ENCODE measurements at places on chromosomes 3 and 15.

GRCh38 chr3:10554746-10555145, 49.4 kb upstream of the ATP2B2 start:
- DNase-seq = no peak

- DNase-seq = no peak
Observed at GRCh38 chr3:56308471-56308870, 159.8 kb downstream of the ERC2 start.

DNA sequence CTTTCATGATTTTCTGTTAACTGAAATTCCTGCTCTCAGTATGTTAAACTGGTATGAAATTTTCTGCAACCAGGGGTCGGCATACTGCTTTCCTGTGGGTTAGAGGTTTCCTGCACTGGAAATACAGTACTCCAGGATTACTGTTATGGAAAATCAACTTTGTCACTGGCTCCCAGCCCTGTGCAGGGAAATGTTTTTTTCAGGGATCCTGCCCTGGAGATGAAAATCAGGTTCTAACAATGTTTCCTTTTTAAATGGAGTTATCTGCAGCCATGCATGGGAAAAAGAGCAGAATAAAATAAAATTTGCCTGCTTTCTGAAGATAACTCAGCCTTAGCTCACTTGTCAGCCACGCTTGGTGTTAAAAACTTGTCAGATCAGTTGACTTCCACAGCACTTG, 220.4 kb downstream of the IL5RA start:
- DNase-seq = no peak

- DNase-seq = peak; percentile 77
Observed at GRCh38 chr3:23172059-23172458, 31.1 kb upstream of the UBE2E2 start.

GRCh38 chr15:35907511-35907910, 361.5 kb upstream of the DPH6 start:
- no peak for DNase-seq

- no peak for DNase-seq
Observed at GRCh38 chr15:39622660-39623516, 42.0 kb downstream of the THBS1 start.

DNA sequence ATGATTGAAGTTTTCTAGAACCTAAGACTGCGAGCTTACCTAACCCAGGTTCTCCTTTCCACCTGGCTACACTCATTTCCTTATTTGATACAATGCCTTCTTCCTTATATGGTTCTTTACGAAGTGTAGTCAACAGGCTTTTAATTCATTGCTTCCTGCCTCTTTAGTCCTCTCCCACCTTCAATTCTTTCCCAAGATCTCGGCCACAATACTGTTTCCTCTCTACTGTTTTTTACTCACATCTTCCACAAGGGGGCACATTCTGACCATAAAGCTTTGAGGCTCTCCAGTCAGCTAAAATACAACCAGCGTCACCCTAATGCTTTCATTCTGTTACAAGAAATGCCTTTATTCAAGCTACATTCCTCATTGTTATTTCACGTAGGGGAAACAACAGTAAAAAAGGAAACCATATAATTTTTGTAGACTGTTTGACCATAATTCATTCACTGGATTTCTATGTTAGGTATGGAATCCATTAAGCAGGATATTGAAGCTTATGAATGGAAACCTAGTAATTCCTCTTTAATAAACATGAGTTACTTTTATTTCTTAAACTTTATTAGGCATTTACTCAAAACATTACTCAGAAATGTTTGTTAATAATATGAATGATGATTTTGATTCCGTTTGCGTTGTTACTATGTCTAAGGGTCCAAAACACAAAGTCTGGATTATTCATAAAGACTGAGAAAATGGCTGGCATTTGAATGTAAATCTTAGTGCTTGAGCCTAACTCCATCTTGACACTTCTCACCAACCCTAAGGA, 29.5 kb upstream of the VEPH1 start:
- peak; percentile 84 for DNase-seq

DNA sequence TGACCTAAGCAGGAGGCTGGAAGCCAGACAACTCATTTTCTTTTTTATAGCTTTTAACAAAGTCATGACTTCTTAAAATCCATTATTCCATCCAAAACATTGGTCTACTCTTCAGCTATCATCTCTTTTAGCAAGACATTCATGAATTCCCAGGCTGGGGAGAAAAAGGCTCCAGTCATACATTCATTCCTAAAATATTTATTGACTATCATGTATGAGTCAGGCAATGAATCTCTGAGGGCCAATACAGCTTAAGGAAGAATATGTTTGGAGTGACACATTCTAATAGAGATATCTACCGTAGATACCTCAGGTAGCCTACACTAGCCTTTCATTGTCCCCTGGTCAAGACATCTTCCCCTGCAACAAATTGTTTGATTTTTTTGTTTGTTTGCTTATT, 196.4 kb upstream of the NANOGP8 start:
- no peak for DNase-seq

DNA sequence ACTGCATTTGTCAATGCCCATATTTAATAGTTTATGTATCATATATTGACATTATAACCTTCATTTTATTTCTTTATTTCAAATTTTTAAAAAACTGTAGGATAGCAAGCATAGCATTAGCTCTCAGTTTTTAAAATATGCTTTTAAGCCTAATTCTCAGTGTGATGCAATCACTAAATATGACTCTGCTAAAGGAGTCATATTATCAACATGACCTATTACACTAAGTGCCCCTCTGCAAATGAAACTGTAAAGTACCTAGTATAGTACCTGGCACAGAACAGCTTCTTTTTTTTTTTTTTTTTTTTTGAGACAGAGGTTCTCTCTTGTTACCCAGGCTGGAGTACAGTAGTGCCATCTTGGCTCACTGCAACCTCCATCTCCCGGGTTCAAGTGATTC, 179.4 kb upstream of the CGNL1 start:
- peak; percentile 43 for DNase-seq

DNA sequence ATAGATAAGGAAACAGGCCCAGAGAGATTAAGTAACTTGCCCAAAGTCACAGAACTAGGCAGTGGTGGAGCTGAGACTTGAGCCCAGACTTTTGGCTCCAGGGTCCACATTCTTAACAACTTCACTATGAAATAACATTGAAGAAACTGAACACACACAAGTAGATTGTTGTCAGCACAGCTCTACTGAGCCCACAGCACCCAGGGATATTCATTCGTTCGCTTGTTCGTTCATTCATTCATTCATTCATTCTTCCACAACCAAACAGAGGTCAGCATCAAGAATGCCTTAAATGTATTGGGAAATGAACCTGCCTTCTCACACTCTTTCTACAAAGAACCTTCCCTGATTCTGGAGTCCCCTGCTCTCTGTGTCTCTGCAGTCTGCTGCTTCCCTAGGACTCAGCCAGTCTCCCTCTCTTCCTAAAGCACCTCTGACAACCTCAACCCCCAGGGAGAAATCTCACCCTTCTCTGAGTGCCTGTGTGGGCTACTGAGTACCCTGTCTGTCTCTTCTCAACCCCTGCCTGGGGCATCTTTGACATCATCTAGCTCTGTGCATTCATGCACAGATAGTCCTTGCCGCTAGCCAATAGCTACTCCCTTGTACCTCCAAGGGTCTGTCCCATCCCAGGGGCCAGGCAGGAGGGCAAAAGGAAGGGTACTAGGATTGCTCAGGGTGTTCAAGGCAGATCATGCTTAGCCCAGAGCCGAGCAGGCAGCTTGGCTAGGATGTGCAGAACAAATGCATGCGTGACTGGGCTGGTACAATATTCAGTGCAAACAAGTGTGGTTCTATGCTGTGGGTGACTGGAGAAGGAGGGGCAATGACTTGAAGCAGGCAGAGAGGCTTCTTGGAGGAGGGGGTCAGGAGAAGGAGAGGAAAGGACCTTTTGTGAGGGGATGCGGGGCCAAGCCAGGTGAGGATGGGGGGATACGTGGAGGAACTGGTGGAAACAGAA, 3.4 kb downstream of the LINGO1 start:
- no peak for DNase-seq

DNA sequence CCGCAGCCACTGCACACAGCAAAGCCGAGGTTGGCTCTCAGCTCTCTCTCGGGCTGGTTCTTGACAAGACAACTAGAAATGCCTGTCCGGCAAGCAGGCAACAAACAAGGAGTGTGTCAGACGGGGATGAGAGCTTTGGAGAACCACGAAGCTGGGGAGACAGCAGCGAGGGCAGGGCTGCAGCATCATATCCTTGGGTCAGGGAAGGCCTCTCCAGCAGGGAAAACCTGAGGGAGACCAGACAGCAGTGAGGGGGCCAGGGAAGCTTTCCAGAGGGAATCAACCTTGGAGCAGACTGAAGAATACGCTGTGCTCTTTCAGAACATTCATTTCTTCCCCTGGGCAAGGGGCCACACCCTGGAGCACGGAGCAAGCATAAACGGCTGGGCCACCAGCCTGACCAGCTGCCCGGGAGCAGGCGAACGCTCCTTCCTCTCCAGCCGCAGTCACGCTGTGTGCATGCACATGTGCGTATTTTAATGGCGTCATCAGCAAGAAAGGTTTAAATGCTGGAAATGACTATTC, 58.7 kb downstream of the CHSY1 start:
- no peak for DNase-seq

DNA sequence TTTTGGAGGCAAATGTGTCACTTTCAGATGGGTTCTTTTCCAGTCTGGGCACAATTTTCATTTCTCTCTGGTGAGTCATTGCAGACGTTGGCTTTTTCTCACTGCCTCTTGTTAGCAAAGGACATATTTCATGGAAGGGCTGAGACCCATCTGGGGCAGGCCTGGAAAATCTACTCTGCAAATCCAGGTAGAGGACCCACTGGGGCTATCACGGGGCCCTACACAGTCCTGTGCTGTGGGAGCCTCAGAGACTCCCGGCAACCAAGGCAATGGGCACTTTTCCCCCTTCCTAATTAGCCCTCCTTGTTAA, 58.0 kb downstream of the HRH1 start:
- no peak for DNase-seq

- peak; percentile 1 for DNase-seq
Observed at GRCh38 chr3:43214616-43215015, 71.7 kb upstream of the SNRK start.

GRCh38 chr3:36796161-36796560, 31.8 kb upstream of the DCLK3 start:
- no peak for DNase-seq

GRCh38 chr15:96720251-96720650, 389.8 kb downstream of the NR2F2 start:
- no peak for DNase-seq

GRCh38 chr15:68415061-68415460, 16.9 kb downstream of the ITGA11 start:
- no peak for DNase-seq

DNA sequence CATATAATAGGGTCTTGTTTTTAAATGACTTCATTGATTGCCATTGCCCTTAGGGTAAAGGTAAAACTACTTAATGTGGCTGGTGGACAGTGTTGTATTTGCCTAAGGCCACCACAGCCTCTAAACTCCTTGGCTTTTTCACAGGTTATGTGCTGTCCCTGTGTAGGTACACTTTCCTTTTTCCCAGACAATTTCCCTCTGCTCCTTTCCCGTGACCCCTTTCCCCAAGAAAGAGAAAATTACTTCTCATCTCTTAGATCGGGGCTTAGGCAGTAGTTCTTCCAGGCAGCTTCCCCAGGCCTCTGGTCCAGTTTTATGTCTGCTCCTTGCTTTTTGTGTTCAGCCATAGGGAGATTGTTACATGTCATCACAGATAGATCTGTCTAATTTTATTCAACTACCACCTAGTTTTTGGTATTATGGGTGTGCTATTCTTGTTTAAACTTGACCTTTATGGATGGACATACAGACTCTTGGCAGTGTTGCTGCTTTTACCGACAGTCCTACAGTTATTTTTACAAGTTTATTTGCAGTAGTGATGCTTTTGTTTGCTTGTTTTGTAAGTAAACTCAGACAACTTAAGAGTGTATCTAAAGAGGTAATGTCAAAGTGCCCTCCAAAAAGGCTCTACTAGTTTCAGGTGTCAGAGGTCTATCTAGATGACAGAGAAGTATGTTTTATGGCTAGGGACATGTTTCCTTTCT, 20.5 kb upstream of the SCAANT1 start:
- no peak for DNase-seq

- DNase-seq = peak; percentile 61
Observed at GRCh38 chr3:154018100-154018696, 103.0 kb upstream of the ARHGEF26 start.

- no peak for DNase-seq
Observed at GRCh38 chr15:33005582-33005981, 188.9 kb downstream of the FMN1 start.

- DNase-seq = no peak
Observed at GRCh38 chr15:81880314-81880713, 165.5 kb downstream of the MEX3B start.

DNA sequence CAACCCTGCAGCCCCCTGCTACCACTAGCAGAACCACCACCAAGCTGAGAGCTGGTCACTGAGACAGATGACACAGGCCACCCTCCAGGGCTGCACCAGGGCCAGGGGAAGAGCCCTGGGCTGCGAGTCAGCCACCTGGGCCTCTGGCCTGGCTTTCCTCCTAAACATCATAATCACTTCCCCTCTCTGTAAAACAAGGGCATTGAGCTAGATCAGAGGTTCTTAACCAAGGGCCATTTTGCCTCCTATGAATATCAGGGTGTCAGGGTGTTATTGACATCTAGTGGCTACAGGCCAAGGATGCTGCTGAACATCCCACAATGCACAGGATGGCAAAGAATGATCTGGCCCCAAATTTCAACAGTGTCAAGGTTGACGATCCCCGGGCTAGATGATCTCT, 25.2 kb downstream of the TLE3 start:
- DNase-seq = no peak

DNA sequence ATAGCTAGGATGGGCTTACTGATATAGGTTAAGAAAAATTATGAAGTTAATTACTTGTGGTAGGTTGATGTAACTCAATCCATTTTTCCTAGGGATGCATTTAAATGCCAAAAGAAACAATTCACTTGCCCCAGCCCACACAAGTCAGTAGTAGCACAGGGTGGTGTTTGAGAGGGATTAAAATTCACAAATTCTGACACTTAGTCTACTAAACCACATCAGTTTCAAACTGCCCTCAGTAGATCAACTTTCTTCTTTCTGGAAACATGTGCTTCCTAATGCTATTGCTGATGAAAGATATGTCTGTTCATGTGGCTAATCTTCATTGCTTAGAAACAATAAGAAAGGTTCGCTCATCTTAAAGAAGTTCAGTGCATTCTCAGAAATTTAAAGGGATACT, 160.6 kb downstream of the EPHA3 start:
- DNase-seq = no peak

DNA sequence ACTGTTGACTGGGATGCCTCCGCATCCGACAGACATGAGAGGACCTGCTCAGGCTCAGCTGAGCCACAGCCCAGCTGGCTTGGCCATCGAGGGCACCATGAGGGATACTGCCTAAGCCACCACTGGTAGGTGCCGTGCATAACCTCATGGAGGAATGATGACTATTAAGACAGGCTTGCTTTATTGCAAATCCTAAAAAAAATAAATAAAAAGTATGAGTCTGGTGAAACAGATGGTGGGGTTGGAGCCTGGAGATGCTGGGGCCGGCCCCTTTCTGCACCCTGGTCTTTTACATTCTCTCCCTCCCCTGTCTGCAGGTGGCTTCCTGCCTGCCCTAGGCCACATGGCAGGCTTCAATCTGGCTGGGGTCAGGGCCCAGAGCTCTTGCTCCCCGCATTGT, 24.0 kb upstream of the RAD18 start:
- no peak for DNase-seq
